ENCODE measurements at places on chromosomes 16 and 17.

GRCh38 chr17:82830249-82830661 lies 9.6 kb downstream of the ZNF750 start:
- no peak for DNase-seq

DNA sequence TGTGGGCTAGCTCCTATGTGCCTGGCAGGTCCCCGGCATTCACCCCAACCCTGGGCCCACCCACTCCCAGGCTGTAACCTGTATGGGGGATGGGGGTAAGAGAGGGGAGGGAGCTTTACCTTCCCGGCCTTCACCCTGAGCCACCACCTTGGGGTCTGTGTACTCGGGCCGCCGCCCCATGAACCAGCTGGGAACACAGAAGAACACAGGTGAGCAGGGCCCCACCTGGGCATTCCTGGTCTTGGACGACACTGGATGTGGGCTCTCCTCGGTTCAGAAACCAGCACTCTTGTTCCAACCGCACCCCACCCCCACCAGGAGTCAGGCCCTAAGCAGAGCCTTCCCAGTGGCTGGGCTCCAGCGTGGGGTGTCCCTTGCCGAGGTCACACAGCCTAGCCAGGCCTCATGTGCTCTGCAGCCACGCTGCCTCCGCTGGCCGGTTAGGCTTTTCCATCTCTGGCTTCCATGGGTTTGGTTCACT lies 18.8 kb downstream of the B9D1 start:
- no peak for DNase-seq

DNA sequence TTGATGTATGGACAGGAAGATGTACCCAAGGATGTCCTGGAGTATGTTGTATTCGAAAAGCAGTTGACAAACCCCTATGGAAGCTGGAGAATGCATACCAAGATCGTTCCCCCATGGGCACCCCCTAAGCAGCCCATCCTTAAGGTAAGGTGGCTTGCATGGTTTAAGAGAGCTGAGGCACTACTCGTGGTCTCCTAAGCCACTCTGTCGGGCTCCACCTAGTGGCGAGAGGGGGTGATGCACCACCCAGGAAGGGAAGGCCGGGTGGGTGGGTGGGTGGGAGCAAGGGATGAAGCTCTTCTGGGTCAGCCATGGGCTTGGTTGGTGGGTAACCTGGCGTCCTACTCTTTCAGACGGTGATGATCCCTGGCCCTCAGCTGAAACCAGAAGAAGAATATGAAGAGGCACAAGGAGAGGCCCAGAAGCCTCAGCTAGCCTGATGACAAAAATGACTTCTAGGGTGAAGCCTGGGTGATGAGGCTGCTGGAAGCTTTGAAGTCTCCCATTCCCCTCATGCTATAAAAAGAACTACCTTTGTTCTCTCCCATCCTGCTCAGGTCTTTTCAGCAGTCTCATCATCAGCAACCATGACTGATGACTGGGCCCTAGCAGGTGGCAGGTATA lies 21.5 kb downstream of the GPR179 start:
- DNase-seq, result peak; percentile 30

DNA sequence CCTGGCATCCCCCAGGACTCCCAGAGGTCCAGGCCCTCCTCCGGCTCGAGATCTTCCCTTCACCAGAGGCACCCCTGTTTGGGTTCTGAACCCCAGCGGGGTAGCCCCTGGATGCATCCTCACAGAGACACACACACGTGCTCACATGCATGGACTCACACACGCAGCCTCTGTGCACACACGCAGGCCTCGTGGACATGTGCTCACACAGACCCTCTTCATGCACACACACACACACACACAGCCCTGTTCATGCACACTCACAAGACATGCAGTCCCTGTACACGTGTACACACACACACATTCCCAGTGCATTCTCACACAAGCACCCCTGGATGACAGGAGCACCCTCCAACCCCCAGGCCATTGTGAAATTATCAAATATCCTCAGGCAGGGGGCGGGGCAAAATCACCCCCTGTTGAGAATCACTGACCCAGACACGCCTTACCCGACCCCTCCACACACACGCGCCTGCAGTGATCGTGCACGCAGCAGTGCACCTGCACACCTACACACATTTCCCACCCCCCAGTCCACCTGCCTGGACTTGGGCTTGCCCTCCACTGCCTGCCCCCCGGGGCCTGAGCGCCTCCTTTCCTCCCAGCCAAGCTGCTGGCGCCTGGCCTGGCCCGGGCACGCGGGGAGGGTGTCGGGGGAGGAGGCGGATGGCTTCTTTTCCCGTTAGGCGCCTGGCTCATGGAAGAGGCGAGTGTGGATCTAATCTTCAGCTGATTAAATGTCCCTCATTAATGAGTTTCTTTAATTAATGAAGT lies 62.6 kb downstream of the ENGASE start:
- DNase-seq, result no peak

Measured in HCEC 1CT (cell line).